ENCODE measurements at places on chromosomes 13 and 19.

DNA sequence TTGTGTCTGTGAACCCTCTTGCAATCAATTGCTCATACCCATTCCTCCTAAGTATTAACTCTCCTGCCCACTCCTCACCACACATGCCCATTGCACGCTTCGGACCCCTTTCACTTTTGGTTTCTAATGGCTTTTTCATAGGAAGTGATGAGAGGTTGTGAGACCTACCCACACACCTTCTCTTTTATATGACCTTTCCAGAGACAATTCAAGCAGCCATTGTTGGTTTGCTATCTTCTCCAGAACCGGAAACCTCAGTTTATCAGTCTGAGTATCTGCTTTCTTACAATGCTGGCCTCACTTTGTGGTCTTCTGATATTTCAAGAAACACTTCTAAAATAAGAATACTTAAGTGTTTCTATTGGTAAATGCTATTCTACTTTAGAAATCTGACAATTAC lies 1550.8 kb upstream of the SLC10A2 start:
- DNase-seq = no peak

DNA sequence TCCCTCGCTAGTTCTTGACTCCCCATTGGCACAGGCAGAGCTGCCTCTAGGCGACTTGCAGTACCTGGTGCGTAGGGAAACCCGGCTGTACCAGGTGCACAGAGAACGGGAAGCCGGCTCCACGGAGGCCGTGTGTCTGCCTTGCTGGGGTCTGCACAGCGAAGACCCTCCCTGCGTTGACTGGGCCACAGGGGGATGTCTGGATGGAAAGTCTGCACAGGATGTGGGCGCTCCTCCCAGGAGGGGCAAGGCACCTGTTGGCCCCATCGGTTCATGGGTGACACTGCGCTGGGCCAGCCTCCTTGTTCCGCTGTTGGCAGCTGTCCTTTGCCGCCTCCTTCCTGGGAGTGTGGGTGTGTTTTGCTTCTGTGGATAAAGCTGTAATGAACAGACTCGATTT lies 138.3 kb downstream of the TEX29 start:
- no peak for DNase-seq

DNA sequence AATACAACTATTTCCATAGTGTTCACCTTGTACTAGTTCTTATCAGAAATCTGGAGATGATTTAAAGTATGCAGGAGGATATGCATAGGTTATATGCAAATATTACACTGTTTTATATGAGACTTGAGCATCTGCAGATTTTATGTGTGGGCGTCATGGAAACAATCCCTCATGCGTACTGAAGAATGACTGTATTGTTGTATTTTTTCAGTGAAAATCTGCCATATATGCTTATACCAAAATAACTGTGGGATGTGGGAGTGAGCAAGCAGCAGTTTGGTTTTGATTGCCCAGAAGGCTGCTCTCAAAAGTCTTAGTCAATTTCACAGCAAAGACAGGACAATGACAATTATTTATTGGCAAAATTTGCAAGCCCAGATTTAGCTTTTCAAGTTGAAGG lies 238.8 kb upstream of the PCDH20 start:
- DNase-seq = no peak

DNA sequence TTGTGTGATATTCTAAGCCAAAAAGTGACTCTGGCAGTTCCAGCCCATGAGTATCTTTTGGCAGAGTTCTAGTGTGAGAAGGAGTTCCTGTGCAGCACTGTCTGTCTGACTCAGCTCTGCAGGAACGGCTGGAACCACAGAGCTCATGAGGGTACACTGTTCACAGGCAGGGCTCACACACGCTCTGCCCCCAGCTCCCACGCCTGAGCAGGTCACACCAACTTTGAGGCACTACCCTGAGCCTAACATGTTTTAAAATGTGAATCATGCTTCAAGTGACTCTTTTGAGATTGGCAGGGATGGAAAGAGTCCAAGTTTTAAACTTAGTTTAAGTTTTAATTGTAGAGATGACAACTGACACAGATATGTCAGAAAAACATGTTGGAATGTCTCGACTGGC lies 1203.3 kb downstream of the UQCRFS1 start:
- DNase-seq = no peak

GRCh38 chr13:41315443-41316047 lies 4.5 kb downstream of the NAA16 start:
- no peak for DNase-seq

DNA sequence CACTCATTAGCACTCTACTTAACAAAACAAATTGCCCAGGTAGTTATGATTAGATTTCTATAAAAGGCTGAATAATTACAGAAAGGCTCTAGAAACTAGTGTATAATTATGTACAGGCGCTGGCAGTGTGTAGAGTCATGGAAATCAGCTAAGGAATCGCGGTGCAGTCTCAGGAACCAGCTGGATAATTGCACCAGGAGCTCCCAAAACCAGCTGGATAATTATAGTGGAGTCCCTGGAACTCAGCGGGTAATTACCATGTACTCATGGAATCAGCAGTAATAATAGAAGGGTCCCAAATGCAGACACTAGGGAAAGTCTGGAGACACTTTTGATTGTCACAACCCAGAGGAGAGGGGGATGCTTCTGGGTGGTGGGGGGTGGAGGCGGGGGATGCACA lies 23.2 kb upstream of the TTYH1 start:
- no peak for DNase-seq

- DNase-seq = no peak
Measured at GRCh38 chr13:31803311-31803710, 64.0 kb downstream of the RXFP2 start.

- DNase-seq = no peak
Measured at GRCh38 chr19:18807861-18808331, 16.8 kb upstream of the COMP start.

- no peak for DNase-seq
Measured at GRCh38 chr13:40028446-40028845, 373.0 kb downstream of the COG6 start.

- no peak for DNase-seq
Measured at GRCh38 chr13:26497968-26498511, 59.4 kb upstream of the WASF3 start.

GRCh38 chr13:101325423-101325822 lies 90.9 kb downstream of the NALCN start:
- no peak for DNase-seq

GRCh38 chr19:30923096-30923495 lies 426.1 kb downstream of the TSHZ3 start:
- DNase-seq = no peak

DNA sequence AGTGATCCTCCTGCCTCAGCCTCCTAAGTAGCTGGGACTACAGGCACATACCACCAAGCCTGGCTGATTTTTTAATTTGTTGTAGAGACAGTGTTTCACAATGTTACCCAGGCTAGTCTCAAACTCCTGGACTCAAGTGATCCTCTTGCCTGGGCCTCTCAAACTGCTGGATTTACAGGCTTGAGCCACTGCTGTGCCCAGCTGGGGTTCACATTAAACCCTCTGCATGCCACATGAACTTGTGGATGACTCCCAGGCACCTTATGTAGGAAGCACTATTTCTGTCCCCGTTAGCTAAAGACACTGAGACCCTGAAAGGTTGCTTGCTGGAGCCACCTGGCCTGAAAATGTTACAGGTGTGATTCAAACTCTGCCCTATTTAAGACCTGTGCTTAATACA lies 10.5 kb downstream of the MYH14 start:
- DNase-seq = no peak

- no peak for DNase-seq
Measured at GRCh38 chr19:4066176-4066606, 508 bp downstream of the ZBTB7A start.

- no peak for DNase-seq
Measured at GRCh38 chr19:16377521-16377920, 52.9 kb downstream of the KLF2 start.

DNA sequence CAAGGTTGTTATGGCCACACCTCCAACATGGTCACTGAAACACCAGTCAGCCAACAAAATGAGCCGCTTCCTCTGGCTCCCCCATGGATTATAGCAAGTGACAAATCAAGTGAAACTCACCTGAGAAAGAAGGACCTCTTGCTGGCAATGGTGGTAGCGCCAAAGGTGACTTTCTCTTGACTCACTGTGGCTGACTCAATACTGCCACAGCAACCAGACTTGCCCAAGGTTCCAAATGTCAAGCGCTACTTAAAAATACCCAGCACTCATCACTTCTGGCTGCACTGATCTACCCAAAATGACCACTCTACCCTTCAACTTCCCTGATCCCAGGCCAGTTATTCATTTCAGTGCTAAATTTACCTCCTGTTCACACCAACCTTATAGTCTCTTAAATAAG lies 495.5 kb downstream of the FOXO1 start:
- no peak for DNase-seq

DNA sequence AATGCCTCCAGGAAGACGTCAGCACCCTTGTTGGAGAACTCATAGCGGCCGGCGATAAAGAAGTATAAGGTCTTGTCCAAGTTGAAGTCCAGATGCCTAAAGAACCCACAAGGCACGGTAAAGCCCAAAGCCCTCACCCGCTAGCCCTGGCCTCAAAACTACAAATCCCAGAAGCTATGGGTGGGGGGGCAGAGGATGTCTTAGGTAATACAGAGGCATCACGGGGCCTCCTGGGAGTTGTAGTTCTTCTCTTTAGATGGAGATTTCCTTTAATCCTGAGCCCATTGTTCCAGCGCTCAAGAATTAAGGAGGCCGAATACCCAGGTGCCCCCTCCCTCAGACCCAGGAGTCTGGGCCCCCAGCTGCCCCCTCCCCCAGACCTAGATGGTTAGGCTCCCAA lies 10.8 kb downstream of the GYS1 start:
- no peak for DNase-seq

DNA sequence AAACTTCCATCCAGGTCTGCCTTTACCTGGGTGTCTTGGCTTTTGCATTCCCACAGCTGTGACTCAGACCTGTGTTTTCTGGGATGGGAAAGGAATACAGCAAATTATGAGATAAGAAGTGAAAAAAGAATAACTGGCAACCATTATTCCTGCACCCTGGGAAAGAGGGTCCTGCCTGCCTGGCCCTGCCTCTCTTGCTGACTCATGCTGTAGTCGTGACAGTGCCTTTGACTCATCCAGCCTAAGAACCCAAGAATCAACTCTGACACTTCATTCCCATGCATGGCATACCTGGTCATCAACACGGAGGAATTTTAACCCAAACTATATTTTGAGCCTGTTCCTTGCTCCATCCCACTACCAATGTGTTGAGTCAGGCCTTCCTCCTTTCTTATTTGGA lies 185.4 kb upstream of the SERP2 start:
- no peak for DNase-seq

DNA sequence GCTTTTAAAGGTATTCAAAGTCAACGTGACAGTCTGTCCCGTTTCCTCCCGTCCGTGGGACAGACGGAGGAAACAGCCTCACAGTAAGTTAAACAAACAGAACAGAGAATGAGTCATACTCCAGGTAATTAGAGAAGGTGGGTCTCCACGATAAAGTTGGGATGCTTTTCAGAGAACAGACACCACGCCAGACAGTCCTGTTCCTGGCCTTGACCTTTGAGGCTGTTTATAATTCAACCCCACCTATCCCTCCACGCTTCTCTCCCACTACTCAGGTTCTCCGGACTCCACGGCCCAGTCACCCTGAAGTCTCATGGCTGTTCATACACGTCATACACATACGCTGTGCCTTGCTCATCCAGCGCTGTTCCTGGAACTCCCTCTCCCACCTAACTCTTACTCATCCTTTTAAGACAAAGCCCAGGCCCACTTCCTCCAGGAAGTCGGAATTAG lies 42.5 kb downstream of the ARHGEF18 start:
- no peak for DNase-seq

GRCh38 chr19:51196181-51196580 lies 28.7 kb upstream of the CD33 start:
- DNase-seq = no peak

GRCh38 chr13:80717776-80718175 lies 376.9 kb upstream of the SPRY2 start:
- DNase-seq = no peak

GRCh38 chr13:28408235-28408848 lies 86.6 kb downstream of the FLT1 start:
- peak; percentile 27 for DNase-seq

GRCh38 chr19:44954278-44954648 lies 917 bp upstream of the CLPTM1 start:
- DNase-seq = no peak

GRCh38 chr19:31355665-31356289 lies 6.5 kb upstream of the TSHZ3 start:
- no peak for DNase-seq

DNA sequence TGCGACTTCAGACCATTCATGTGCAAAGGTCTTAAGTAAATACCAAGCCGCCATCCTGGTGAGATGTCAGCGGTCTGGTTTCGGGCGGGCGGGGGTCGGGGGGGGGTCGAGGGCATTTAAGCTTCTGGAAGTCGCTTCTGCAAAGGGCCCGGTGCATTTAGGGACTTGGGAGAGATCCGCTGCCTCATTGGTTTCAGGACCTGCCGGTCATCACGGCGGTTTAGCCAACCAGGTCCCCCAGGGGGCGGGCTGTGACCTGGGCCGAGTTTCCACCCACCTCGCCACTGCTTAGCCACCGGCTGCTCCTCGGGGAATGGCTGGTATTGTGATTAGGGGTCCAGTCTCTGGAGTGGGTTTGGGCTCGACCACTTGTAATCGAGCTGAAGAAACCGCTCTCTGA lies 7.8 kb downstream of the ANKLE1 start:
- no peak for DNase-seq

GRCh38 chr13:107864543-107865317 lies 350.6 kb downstream of the LIG4 start:
- DNase-seq = peak; percentile 37

DNA sequence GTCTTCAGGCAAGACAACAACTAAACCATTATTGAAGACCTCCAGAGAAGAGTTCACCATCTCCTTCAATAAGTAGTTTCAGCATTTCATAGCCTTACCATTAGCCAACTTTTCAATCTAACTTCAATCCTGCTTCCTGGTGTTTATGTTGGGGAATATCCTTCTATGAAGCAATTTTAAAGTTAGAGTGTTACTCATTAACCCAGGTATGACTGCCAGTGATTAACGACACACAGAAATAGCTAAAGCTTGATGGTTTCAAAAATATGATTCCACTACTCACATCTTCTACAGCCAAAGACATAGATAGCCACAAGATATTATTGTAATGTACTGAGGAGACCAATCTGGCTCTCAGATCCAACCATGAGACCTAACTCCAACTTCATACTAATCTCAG lies 403.2 kb downstream of the EFNB2 start:
- DNase-seq = no peak

GRCh38 chr13:77891486-77891885 lies 27.1 kb downstream of the EDNRB start:
- no peak for DNase-seq

GRCh38 chr19:9877780-9878510 lies 42.8 kb downstream of the PIN1 start:
- DNase-seq = no peak

GRCh38 chr13:23770973-23771372 lies 118.2 kb downstream of the MIPEP start:
- no peak for DNase-seq

- no peak for DNase-seq
Measured at GRCh38 chr13:80134346-80134745, 206.6 kb downstream of the SPRY2 start.

- DNase-seq = no peak
Measured at GRCh38 chr19:39200803-39201115, 3.3 kb downstream of the SYCN start.
